ENCODE measurements at places on chromosomes 7 and 10.

DNA sequence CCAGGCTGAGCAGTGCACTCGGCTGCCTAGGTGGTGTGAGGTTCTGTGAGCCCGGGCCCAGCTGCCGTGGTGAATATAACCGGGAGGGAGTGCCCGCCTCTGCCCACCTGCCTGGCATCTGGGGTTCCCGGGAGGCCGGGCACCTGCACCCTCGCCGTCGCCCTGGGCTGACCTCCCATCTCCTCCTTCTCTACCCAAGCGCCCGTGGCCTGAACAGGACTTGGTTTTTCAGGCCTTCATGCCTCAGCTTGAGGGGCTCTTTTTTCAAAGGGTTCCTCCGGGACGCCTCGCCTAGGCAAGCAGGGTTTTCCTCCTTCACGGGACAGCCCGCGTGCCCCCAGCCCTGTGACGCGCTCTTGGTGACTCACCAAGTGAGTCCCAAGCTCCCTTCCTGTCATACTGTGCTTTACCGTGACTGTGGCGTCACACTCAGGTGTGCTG is 9.9 kb downstream of the INPP5A start:
- no peak for DNase-seq

DNA sequence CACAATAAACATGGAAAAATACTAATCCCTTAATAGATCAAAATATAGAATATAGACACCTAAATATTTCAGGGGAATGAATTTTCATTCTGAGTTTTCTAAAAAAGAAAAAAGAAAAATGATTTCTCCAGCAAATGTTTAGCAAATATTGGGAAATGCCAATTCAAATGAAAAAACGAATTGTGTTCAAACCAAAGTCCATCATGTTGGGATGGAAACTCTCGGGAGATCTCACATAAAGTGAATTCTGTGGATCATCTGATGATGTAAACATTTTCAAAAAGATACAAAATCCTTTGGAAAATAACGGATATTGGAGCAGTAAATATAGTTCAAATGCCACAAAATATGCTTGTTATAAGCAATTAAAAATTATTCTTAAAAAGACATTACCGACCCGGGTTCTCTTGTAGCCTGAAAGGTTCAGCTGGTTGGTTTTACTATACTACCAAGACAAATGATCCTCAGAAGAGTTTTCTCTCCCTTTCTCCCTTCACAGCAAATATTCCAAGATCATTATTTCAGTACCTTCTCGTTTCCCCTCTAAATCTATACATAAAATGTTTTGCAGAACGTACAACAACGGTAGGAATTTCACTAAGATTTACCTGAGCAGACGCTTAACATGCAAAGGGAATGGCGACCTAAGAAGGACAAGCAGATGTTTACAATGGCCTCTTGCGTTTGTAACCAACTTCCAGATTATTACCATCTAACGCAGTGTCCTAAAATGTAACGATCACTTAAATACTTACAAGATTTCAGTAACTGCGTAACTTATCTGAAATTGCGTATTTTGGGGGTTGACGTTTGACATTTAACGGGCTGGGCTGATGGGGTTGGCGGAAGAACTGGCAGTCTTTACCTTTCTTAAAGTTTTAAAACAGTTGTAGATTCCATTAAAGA is 2.5 kb downstream of the HOXA13 start:
- DNase-seq = no peak

DNA sequence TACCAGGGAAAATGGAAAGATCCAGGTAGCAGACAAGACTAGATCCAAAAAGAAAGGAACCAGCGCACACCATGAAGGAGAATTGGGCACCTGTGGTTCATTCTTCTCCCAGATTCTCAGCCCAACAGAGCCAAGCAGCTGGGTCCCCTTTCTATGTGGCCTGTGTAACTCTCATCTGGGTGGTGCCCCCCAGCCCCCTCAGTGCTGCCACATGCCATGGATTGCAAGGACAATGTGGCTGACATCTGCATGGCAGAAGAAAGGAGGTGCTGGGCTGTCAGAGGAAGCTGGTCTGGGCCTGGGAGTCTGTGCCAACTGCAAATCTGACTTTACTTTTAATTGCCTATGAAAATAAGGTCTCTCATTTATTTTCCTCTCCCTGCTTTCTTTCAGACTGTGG is 21.4 kb downstream of the PRSS2 start:
- DNase-seq = no peak

DNA sequence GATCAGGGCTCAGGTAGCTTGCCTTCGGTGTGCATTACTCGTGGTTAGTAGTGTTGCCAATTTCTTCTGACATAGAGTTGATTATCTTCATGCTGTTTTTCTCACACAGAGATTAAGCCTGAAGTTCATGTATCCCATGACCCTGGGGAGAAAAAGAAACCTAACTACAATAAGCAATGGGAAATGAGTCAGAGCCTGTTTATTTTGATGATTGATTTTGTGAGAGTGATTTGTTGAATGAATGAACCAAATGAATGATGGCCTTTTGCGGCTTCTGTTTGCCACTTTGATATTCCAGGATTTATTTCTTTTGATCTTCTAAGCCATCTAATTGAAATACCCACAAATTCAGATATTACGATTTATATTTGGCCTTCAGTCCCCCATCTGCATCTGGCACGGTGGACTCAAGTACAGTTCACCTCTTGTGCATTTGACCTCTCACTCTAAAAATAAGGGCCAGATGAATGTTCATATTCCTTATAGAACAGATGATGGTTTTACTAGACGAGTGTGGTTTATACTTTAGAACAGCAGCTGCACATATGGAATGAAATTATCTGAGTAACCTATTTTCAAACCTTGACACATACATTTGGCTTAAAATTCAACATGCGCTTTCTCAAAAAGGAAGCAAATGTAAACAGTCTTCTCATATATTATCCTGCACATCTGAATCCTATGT is 110.7 kb downstream of the PLCE1 start:
- DNase-seq = no peak

- peak; percentile 78 for DNase-seq
Observed at GRCh38 chr7:25952261-25953057, 199.5 kb upstream of the NFE2L3 start.

DNA sequence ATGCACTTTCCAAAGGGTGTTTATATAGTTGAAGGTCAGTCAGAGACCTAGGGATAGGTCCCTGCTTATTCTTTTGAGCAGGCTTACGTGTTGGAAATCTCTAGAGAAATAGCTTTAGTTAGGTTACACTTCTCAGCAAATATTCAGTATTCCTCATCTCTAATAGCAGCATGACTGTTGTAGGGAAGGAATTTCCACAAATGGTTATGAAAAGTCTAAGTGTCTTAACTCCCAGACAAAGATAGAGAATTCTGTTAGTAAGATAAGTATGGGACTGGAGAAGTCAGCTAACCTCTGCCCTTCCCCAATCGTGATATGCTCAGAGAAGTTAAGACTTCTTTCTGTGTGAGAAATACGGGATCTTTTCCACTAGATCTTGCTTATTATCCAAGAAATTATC is 16.5 kb downstream of the SGPL1 start:
- DNase-seq = no peak

DNA sequence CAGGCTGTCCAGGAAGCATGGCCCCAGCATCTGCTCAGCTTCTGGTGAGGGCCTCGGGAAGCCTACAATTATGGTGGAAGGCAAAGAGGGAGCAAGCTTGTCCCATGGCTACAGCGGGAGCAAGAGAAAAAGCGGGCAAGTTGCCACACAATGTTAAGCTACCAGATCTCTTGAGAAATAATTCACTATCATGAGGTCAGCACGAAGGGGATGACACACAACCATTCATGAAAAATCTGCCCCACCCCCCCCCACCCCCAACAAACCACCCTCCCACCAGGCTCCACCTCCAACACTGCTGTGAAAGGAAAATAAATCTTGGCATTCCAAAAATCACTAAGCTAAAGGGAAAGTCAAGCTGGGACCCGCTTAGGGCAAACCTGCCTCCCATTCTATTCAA is 545.8 kb upstream of the NRP1 start:
- DNase-seq = no peak

DNA sequence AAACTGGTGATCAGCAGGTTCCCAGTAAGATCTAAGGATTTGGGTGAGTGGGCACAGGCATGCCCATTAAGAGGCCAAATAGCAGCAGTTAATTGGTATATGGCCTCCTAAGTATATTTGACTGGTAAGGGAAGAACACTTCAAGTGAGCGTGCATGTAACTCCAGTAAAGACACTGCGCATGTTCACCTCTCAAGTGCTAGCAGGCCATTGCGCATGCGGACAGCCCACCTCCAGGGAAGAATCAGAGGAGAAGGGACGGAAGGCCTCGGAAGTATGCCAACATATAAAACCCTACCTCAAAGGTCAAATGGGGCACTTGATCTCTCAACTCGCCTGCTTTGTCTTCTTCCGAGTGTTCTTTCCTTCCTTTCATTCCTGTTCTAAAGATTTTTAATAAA is 118.0 kb downstream of the ARL5B start:
- peak; percentile 30 for DNase-seq

DNA sequence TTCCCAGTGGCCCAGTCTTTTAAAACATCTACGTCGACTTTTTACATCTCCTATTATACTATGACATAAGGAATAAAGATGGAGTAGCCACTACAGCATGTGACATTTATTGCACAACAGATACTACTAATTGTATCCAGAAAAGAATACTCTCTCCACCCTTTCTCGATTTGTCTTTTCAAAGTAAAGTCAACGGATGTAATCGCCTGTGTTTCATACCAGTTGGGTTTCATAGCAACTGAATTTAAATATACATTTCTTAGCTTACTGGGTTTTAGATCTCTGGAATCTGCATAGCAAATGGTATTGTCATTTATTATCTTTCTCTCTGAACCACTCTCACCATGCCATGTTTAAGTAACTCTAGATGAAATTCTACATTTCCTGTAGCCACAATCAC is 86.4 kb upstream of the TRIL start:
- no peak for DNase-seq

- no peak for DNase-seq
Observed at GRCh38 chr10:12357525-12358151, 8.3 kb downstream of the CAMK1D start.

GRCh38 chr10:13795653-13796555 is 209.1 kb downstream of the PRPF18 start:
- DNase-seq = no peak

DNA sequence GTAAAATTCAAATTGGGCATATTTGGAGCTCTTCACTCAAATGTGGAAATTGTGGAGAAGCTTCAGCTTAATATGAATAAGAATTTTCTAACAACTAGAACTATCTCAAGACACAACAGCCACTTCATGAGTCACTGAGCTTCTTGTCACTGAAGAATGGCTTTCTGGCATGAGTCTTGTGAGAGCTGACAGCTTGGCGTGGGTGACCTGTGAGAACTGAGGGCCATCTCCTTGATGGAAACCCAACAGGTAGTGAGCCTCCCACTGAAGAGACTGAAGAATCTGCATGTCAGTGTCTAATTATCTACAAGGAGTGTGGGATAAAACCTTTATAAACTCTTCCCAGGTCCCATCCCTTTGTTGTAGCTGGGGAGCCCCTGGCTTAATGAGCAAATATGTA is 66.0 kb downstream of the CLEC2L start:
- no peak for DNase-seq

DNA sequence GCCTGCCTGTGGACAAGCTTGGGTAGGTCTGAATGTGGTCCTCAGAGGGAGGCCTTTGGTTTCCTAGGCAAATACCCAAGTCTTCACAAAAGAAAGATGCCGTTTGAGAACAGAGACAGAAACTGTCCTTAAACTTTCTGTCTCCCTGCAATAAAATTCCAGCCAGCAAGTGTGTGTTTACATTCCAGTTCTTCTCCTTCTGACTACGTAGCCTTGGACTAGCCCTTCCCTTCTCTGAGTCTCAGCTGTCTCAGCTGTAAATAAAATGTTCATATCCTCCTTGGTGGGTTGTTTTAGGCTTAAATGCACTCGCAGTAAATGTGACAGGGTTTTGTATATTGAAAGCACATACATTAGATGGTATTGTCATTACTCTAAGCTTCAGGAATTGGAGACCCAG is 561.2 kb upstream of the MKI67 start:
- no peak for DNase-seq

- no peak for DNase-seq
Observed at GRCh38 chr7:116242178-116242577, 31.8 kb downstream of the TES start.

DNA sequence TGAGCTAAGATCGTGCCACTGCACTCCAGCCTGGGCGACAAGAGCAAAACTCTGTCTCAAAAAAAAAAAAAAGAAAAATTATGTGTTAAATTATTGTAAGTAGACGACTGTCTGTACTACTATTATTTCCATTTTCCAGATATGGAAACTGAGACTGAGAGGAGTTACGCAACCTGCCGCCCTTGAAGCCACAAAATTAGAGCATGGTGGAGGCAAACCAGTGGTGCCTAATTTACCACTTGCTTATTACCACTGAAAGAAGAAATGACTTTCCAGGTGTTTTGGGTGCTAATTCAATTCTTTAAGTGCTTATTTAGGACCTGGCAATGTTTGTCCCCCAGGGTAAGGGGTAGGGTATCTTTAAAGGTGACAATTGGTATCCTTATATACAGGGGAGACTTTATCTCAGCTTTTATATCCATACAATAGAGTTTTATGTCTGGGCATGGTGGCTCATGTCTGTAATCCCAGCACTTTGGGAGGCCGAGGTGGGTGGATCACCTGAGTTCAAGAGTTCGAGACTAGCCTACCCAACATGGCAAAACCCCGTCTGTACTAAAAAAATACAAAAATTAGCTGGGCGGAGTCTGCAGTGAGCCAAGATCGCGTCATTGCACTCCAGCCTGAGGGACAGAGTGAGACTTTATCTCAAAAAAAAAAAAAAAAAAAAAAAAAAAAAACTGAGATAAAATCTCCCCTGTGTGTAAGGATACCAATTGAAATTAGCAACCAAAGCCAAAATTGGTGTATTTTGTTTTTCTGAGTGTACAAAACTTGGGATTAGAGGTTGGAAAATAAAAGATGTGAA is 16.6 kb upstream of the CAMK1D start:
- DNase-seq = no peak

GRCh38 chr7:18753972-18754610 is 258.5 kb downstream of the HDAC9 start:
- no peak for DNase-seq

DNA sequence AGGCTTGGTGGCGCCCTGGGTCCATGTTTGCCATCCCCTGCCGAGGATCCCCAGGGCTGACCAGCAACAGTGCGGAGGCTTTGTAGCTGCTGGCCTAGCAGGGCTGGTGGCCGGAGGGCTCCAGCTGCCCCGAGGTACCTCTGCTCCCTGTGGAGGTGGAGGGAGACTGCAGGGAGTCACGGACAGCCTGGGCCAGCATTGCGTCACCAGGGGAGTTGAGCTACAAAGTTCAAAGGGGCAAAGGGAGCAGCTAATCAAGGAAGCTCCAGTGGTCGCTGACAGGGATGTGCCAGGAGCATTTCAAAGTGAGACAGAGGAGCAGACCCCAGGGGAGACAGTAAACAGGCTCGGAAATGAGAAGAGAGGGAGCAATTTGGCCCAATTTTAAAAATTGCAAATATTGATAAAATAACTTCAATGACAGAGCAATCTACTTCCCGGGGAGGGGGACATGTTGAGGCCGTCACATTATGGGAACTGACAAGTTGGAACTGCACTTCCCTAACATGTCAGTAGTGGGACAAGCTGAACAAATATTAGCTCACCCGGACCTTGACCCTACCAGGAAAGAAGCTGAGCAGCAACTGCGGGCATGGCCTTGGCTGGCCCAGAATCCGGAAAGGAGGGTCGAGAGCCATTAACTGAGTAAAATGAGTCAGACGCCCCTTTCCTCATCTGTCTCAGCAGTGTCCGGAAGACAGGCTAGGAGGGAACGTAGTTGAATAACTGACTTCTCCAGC is 39.4 kb downstream of the BTBD16 start:
- DNase-seq = peak; percentile 95
